SK-N-MC (cell line): ENCODE measurements at places on chromosomes 4 and X.

- no peak for DNase-seq
Observed at GRCh38 chr4:83010111-83010521, 507 bp downstream of the LIN54 start.

GRCh38 chrX:81390237-81390636 is 188.3 kb downstream of the SH3BGRL start:
- DNase-seq: no peak

- DNase-seq: no peak
Observed at GRCh38 chr4:38536716-38537115, 127.3 kb upstream of the KLF3 start.

DNA sequence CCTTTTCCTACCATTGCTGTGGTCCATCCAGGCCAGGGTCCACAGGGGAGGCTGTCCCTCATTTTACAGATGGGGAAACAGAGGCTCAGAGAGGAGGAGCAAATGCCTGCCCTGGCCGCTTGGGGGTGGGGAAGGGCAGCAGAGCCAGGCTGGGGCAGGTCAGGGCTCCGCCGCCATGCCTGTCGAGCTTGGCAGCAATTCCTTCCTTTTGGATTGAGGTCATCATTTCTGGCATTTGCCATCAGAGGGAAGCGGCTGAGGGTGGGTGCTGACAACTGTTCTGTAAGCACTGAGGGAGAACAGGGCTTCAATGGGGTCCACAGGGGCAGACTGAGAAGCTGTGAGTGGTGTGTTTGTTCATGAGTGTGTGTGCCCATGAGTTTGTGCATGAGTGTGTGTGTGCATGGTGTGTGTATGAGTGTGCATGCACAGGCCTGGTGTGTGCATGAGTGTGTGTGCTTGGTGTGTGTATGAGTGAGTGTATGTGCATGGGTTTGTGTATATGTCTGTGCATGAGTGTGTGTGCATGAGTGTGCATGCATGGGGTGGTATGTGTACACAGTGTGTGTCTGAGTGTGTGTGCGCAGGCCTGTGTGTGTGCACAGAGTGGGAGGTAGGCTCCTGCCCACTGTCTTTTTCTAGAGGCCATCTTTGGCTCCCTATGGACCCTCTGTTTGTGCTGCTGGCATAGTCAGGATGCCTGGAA is 115.2 kb downstream of the SORCS2 start:
- no peak for DNase-seq

DNA sequence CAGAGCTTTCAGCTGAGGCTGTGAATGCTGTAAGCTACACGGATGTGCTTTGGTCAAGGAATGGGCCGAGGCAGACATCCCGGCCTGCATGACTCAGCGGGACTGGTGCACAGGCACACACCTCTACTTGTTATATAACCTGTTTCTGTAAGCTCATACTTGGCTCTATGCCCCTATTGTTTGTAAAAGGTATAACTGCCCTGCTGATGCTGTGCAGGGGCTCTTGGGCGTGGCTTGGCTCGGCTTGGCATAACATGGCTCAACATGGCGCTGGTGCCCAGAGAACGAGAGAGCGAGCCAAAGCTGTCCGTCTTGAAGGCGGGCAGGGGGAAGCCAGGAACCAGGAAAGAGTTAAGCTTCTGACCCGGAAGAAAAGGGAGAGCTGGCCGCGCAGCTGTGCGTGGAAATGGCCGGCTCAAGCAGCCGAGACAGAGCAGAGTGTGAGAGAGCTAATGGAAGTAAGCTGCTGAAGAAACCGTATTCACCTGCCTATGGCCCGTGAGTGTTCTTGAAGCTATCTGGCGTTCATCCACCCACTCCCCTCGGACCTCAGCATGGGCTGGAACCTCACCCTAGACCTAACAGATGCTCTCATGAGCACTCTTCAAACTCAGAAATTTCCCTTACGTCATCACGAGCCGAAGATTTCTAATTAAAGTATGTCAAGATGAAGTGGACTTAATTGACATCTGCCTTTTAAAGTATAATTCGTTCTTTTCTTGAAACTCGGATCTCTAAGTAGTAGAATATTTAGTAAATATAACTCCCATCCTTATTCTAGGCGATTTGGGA is 286.3 kb upstream of the AGA start:
- no peak for DNase-seq

DNA sequence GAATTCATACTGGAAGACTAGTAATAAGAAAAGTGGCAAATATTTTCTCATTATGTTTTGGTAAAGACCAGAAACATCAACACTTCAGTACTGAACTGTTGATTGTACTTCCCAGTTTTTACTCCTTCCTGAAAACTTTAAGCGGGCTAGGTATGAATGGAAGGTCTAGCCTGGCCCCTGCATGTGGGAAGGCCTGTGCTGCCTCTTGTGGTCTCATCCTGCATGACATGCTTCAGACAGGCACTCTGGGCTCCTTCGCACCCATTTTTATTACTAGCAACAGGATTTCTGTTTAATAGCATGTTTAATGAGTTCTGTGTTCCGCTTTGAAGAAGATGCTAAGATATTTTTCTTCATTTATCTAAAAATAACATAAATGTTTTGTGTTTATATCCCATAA is 279.1 kb downstream of the ANK2 start:
- DNase-seq: no peak

GRCh38 chr4:26106776-26107175 is 192.8 kb downstream of the SMIM20 start:
- DNase-seq: no peak

DNA sequence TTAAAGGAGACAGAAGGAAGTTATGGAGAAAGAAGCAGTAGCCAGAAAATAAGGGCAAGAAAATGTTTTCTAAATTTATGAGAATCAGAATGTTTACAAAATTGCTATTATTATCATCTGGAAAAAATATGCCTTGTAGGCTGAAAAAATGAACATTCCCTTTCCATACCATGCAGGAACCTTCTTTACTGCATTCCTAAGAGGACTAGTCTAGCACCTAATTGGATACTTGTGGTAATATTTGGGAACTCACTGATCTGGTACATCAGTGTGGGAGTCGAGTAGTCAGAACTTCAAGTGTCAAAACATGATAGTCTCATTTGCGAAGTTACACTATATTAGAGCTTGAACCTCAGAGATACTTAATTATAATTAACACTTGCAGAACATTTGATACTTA is 51.9 kb downstream of the TET2 start:
- DNase-seq: no peak

DNA sequence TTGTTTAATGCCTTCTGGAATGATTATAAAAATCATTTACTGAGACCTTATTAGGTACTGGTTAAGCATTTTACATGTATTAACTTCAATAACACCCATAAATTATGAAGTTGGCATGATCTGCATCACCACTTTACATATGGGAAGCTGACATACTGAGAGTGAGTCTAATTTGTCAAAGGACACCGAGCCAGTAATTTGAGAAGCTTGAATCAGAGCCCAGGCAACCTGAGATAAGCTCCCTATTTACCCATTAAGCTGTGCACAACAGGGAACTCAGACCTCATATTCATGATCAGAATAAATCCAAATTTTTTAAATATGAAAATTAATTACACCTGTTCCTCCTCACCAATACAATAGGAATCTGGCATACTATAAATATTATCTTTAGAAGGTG is 247.9 kb upstream of the EPHA5 start:
- no peak for DNase-seq

DNA sequence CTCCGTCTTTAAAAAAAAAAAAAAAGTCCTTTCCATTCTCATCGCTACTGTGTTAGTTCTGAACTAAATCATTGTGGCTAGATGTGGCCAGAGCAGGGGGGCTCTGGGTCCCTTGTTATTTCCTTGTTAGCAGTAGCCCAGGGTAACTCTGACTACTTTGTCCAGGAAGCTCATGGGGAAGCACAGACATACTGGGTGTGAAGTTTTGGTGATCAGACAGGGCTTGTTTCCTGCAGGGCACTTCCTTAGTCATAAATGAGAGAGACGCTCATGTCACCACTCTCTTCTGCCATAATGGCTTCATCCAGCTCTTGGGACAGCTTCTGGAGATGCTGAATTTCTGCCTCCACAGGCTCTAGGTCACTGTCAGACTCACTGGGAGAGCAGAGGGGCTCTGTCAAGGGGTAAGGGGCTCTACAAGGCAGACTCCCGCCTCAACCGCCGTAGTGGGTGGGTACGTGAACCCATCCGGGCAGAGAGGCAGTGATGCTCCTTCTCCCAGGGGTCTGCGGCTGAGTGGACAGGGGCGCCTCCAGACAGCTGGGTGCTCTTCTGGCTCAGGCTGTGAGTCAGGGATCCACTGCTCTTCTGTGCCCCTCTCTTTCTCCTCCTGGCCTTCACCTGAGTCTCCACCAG is 12.9 kb downstream of the STIM2 start:
- DNase-seq: no peak

DNA sequence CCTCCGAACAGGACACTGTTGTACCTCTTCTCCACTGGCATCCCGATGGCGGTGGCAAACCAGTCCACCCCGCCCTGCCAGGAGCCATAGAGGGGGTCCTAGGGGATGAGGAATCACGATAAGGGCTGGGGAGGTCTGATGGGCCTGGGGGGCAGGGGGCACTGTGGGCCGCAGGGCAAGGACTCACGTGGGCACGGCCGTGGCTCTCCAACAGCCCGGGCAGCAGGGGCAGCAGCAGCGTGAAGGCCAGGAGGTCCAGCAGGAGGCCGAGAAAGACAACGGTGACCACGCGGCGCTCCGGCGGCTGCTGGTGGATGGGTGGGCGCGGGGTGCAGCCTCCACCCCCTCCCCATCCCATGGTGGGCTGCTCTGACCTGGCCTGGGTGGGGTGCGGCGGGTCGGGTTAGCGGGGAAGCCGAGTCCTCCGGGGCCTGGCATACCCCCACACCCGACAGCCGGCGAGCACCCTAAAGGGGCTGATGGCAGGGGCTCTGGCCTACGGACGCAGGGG is 29.6 kb downstream of the NOP14 start:
- DNase-seq: no peak

- no peak for DNase-seq
Observed at GRCh38 chr4:28754376-28754775, 1893.7 kb downstream of the STIM2 start.

- DNase-seq: no peak
Observed at GRCh38 chrX:123361371-123361770, 177.3 kb downstream of the GRIA3 start.

- DNase-seq: no peak
Observed at GRCh38 chrX:154541896-154542722, 4.5 kb downstream of the G6PD start.

GRCh38 chrX:3380603-3381002 is 34.2 kb upstream of the MXRA5 start:
- no peak for DNase-seq

DNA sequence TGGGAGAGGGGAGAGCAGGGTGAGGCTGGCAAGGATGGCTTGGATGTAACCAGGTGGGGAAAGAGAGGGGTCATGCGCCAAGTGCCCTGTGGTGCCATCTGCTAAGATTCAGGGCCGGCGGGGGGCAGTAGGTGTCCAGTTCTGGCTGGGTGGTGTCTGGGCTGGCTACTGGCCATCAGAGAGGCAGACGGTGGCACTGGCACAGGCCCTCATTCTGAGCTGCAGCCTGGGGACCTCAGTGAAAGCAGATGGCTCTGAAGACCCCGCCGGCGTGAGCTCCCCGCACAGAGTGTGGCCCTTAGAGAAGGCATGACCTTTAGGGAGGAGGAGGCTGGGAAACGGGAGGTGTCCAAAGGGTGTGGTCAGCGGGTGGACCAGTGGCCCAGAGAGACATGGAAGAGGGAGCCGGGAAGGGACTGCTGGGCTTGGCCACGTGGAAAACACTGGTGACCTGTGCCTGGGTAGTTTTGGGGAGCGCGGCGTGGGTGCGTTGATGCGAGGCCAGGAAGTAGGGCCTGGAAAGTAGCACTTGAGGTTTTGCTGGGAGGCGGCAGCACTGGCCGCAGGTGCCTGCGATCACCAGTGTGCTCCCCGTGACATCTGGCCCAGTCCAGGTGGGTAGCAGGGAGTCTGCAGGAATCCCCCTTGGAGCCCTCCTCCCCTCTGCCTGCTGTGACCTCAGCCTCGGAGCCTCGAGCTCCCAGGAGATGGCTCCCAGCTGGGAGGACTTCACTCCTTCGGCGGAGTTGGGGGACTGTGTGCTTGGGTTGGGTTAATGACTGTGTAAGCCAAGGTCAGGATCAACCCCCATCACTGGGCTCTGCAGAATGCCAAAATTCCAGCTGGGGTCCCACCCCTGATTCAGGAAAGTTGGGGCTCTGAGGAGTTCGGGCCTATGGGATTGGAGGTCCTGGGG is 9.3 kb upstream of the SH3TC1 start:
- no peak for DNase-seq

- no peak for DNase-seq
Observed at GRCh38 chr4:184764601-184765000, 30.7 kb upstream of the CENPU start.

DNA sequence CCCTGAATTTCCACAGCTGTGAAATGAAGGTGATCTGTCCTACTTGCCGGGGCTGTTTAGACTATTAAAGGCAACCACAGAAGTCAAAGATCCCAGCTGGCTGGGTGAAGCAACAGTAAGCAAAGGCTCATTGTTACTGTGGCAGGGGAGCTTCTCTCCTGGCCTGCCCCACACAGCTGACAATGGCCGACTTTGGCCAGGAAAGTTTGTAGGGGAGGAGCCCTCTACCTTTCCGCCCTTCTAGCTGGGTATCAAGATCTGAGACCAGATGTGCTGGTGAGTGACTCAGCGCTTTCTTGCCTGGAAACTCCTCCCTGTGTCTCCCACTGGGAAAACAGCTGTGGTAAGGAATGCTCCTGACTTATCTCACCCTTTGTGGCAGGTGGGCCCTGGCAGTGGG is 21.1 kb downstream of the RASSF6 start:
- no peak for DNase-seq
